ENCODE measurements at places on chromosomes 2 and 18.

DNA sequence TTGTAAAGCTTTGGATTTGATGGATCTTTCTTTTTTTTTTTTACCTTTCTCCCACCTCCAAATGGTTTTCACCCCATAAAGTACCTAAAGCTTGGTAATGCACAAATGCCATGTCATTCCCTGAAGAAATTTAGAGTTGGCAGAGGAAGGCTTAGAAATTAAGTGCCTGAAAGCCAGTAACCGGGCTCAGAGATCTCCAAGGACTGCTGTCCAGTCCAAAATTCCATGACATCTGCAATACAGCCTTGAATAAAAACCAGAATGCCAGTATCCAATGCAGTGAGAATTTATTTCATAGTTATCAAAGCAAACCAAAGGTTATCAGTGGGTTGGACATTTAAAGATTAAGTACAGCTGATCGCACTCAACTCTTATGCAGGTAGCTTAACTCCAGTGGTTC lies 209.9 kb upstream of the RBBP8 start:
- no peak for DNase-seq

- DNase-seq, result no peak
Observed at GRCh38 chr2:240463866-240464481, 28.5 kb downstream of the GPC1 start.

- DNase-seq, result peak; percentile 88
Observed at GRCh38 chr2:172282944-172283343, 144.4 kb upstream of the ITGA6 start.

DNA sequence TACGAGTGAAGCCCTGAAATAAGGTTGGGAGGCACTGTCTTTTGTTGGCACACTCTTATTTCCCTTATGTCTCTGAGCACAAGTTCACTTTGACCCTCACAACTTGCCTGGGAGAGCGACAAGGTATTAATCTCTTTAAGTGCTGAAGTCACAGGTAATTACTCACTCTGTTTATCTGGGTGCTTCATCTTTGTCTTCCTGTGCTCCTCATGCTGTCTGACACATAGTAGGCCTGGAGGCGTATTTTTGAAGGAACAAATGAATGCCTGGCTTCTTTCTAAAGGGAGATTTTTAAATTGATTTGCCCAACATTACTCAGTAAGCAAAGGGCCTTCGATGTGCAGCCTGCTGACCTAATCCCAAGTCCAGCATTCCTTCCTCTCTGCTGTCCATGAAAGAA lies 507.1 kb upstream of the TNP1 start:
- DNase-seq, result peak; percentile 11

DNA sequence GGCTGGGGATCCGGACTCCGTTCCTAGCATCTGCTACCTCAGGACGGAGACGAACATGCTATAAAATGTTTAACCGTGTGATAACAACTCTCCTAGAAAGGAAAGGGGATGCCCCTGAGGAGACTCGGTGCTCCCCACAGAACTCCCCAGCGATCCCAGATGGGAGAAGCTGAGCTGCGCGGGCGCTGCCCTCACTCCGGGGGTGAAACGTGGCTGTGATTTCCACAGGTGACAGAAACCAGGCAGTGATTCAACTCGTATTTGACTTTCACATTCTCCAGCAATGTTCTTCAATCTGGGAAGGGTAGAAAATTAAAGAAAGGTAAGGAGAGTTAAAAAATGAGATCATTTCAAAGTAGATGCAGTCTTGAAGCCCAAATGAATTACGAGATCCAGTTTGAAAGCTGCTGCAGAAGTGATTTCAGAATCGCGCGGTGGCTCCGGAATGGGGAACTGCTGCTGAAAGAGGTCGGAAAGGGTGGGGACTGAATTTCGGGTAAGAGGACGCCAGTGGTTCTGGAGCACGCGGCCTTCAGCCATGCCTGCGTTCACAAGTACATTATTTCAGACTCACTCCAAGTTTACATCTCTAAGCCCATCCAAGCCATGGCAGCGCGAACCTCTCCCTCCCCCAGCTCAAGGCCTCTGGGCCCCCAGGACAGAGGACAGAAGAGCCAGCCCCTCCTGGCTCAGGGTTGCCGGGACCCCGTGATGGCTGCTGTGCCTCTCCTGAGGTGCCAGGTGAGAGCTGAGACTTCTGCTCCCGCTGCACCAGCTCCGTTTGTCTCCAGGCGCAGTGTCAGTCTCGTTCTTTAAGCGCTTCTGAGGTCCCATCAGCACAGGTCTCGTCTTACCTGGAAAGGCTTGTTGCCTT lies 39.5 kb downstream of the ADNP2 start:
- no peak for DNase-seq

DNA sequence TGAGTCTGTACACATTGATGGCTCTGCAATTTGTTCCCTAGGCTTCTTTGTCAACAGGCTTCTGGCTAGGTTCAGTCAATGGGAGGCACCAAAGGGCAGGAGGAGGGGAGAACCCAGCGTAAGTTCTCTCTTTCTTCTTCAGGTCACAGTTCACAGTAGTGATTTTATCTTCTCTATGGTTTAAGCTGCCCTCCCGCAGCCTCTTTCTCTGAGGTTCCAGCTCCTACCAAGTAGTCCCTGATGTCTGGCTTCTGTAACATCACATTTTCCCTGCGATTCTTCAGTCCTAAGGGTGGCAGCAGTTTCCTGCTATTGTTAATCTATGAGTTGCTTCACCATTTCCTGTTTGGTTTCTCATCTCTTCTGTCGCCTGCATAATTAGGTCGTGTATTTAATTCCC lies 107.4 kb downstream of the CPO start:
- no peak for DNase-seq

DNA sequence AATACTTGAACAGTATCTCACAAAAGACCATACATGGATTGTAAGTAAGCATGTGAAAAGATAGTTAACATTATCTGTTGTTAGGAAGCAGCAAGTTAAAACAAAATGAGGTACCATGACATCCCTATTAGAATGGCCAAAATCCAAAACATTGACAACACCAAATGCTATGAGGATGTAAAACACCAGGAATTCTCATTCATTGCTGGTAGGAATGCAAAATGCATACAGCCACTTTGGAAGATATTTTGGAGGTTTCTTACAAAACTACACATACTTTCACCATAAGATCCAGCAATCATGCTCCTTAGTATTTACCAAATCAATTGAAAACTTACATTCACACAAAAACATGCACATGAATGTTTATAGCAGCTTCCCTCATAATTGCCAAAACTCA lies 30.9 kb upstream of the ICOS start:
- DNase-seq, result no peak

- no peak for DNase-seq
Observed at GRCh38 chr2:228067309-228067708, 114.2 kb downstream of the SPHKAP start.

DNA sequence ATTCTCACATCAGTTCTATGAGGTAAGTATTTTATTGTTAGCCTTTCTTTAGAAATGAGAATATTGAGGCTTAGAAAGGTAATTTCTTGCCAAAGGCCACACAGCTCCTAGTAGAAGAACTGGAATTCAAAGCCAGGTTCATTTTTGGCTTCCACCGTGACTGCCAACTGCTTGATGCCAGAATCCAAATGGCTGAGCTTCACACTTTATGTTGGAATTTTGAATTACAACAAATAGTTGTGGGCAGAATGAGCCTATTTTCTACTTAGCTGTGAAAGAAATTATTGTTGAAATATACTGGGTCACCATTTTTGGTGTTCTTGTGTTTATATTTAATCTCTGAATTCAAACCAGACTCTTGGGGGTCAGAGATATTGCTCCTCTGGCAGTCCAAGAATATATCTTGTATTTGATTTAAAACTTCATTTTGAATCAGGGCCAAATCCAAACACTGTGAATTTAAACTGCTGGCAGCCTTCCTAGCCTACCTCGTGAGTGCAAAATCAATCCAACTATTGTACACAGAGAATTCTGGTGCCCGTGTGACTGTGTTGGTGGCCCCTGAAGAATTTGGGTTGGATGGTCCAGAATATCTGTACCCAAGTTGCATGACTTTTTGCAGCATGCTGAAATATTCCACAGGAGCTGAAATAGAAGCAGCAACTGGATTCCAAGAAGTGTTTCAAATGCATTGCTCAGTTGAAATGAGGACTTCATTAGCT lies 35.6 kb upstream of the LPIN1 start:
- DNase-seq, result no peak
